ENCODE measurements at places on chromosomes 3 and 15. TPM values are rescaled to one million over a fixed set of nuclear protein-coding genes. Genes with fewer than 3 reads are reported as not detected.

Gene PPP1R14D
- not detected for total RNA-seq

Gene DUOXA2
- not detected for total RNA-seq

Gene TM6SF1
- total RNA-seq = 0.78 TPM

Gene ZBTB20
- 6.5 TPM for total RNA-seq

Gene OSTN
- total RNA-seq = not detected

Data from CD8-positive, alpha-beta memory T cell (primary cell).